ENCODE measurements at places on chromosomes 13 and 19. TPM values are rescaled to one million over a fixed set of nuclear protein-coding genes. Genes with fewer than 3 reads are reported as not detected.

Gene ZNF440
- 21.6 TPM for total RNA-seq

- no peaks in the 10 kb centered on the region for H3K27me3 ChIP-seq
- no peak overlapping the region for H3K4me3 ChIP-seq
- no peak overlapping the region for H3K27ac ChIP-seq
- no peaks in the 10 kb centered on the region for H3K36me3 ChIP-seq
- DNase-seq = no peak
- peaks cover 3% of the 10 kb centered on the region for H3K4me1 ChIP-seq
Observed at GRCh38 chr13:67158903-67159302, 71.2 kb downstream of the PCDH9 start.

Gene RAVER1
- 55.7 TPM for total RNA-seq

- no peak overlapping the region for H3K4me3 ChIP-seq
- no peaks in the 10 kb centered on the region for H3K27me3 ChIP-seq
- no peak overlapping the region for H3K27ac ChIP-seq
- H3K36me3 ChIP-seq = peaks cover 18% of the 10 kb centered on the region
- H3K4me1 ChIP-seq = peaks cover 53% of the 10 kb centered on the region
Observed at GRCh38 chr13:97231118-97231828, 9.1 kb downstream of the MBNL2 start.

DNA sequence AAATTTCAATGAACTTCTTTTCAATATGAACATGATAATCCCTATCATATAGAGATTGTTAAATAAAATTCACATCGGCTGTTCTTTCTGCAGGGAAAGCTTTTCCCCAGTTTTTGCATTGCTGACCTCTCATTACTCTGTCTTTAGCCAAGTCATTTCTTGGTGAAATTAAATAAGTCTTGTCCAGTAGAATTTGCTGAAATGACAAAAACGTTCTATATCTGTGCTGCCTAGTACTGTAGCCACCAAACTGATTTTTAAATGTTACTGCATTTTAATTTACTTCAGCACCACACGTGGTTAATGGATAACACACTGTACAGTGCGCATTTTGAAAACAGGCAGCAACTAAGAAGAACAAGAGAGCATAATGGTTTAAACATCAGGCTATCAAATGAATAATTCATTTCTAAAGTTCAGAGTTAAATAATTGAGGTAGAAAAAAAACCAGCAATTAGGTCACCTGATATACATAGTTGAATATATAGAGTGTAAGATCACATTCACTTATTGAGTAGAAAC lies 178.9 kb downstream of the LIG4 start:
- no peak overlapping the region for H3K27ac ChIP-seq
- no peak overlapping the region for H3K4me3 ChIP-seq
- H3K4me1 ChIP-seq = peaks cover 8% of the 10 kb centered on the region

DNA sequence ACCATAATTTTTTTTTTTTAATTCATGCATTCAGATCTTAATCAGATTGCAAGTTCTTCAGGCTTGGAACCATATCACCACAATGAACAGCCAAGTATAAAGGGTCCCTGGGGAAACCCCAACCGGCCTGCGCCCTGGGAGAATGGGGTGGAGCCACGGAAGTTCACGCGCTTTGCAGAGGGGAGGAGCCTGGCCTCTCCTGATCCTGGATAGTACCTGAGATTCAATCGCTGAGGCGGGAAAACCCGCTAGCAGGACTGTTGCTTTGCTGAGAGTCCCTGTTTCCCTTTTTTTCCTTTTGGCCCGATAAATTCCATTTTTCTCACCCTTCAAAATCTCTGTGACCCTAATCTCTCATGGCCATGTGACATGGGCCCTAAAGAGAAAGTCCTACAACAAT lies 385.1 kb downstream of the IRS2 start:
- H3K4me3 ChIP-seq = no peak overlapping the region
- H3K4me1 ChIP-seq = peaks cover 16% of the 10 kb centered on the region
- H3K27ac ChIP-seq = peak overlapping the region; percentile 12

- DNase-seq = no peak
- H3K27me3 ChIP-seq = no peaks in the 10 kb centered on the region
- H3K36me3 ChIP-seq = peaks cover 2% of the 10 kb centered on the region
- H3K4me1 ChIP-seq = peaks cover 13% of the 10 kb centered on the region
Observed at GRCh38 chr13:89199138-89199537, 1528.0 kb downstream of the SLITRK5 start.

DNA sequence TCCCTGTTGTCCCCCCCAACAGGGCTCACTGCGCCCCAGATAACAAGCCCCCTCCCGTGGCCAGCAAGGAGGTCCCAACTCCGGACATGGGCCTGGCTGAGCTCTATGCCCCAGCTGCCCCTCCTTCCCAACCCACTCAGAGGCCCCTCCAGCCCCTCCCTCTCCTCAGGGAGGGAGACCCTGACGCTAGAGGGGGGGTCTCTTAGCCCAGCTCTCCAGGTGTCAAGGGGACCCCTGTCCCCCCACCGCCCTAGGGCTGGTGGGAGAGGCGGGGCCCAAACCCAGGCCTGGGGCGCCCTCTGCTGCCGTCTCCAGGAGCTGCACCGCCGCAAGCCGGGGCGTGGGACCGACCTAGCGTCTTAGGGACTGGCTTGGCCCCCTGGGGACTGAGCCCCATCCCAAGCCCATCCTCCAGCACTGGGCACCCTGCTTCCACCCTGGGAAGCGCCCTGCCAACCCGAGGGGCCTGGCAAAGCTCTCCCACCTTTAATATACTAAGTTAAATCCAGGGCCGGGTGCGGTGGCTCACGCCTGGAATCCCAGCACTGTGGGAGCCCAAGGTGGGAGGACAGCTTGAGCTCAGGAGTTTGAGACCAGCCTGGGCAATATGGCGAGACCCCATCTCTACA lies 1.4 kb downstream of the GRIN3B start:
- H3K27ac ChIP-seq = no peak overlapping the region
- no peak for DNase-seq
- peaks cover 2% of the 10 kb centered on the region for H3K36me3 ChIP-seq
- peak overlapping the region; percentile 36 for H3K4me3 ChIP-seq
- H3K4me1 ChIP-seq = peaks cover 9% of the 10 kb centered on the region
- H3K27me3 ChIP-seq = peaks cover 61% of the 10 kb centered on the region

DNA sequence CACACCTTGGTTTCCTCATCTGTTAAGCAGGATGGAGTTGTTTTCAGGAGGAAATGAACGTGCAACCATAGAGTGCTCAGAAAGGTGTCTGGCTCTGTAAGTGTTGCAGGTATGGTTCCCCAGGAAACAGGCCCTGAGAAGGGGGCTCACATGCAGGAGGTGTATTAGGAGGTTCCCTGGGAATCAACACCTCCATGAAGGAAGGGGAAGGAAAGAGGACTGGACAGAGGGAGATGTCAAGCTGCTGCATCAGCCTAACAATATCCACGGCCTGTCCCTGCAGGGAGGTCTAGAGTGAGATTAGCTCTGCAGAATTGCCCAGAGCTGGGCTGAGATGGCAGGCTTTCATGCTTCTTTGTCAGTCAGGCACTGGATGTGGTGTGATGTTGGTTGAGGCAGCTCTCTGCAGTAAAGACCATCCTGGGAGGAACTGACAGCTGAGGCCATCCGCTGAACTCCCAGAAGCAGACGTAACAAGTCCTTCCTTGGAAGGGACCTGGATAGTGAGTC lies 373.3 kb downstream of the ZNF536 start:
- H3K4me3 ChIP-seq = no peak overlapping the region
- peaks cover 29% of the 10 kb centered on the region for H3K27me3 ChIP-seq
- no peak for DNase-seq

DNA sequence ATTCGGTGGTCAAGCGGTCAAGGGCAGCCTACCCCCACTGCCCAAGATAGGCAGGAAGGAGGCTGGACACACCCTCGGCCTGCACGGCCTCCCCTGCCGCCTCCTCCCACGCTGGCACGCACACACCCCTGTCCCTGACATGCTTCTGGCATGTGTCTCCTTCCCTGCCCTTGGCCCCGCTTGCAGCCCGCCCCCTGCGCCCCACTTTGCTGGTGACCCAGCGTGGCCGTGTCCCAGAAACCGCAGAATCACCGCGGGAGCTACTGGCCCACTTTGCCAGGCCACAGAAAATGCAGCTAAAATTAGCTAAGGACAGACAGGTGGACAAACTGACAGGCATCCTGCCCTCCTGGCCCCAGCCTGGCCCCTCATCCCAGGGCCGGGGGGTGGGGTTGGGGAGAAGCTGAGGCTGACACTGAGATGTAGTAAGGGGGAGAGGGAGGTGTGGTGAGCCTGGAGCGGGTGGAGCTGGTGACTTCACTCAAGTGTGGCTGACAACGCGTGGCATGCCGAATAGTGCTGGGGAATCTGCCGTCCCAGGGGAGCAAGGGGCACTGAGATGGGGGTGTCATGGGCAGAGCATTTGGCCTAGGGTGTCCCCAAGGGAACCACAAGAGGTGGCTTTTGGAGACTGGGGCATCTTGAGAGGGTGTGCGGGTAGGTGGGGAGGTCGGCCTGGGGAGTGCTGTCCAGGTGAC lies 2.4 kb downstream of the SHANK1 start:
- peaks cover 17% of the 10 kb centered on the region for H3K4me1 ChIP-seq
- no peak overlapping the region for H3K27ac ChIP-seq
- no peaks in the 10 kb centered on the region for H3K36me3 ChIP-seq
- DNase-seq = no peak
- H3K4me3 ChIP-seq = peak overlapping the region; percentile 46

GRCh38 chr13:84574851-84575250 lies 692.6 kb upstream of the SLITRK1 start:
- no peaks in the 10 kb centered on the region for H3K27me3 ChIP-seq
- H3K36me3 ChIP-seq = no peaks in the 10 kb centered on the region
- H3K27ac ChIP-seq = no peak overlapping the region
- H3K4me1 ChIP-seq = peaks cover 10% of the 10 kb centered on the region
- no peak overlapping the region for H3K4me3 ChIP-seq

DNA sequence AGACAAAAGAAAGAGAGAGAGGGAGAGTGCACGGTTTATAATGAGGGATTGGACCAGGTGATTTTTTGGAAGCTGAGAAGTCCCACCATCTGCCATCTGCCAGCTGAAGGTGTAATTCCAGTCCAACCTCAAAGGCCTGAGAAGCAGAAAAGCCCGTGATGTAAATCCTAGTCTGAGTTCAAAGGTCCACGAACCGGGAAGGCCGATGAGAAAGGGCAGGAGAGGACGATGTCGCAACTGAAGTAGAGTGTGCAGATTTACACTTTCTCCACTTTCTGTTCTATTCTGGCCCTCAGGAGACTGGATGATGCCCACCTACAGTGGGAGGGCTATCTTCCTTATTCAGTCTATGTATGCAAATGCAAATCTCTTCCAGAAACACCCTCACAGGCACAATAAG lies 500.0 kb downstream of the DIAPH3 start:
- peaks cover 22% of the 10 kb centered on the region for H3K4me1 ChIP-seq
- H3K27me3 ChIP-seq = peaks cover 5% of the 10 kb centered on the region
- no peak overlapping the region for H3K4me3 ChIP-seq
- H3K27ac ChIP-seq = no peak overlapping the region
- no peak for DNase-seq
- peaks cover 7% of the 10 kb centered on the region for H3K36me3 ChIP-seq

- H3K27me3 ChIP-seq = no peaks in the 10 kb centered on the region
- H3K4me1 ChIP-seq = peaks cover 26% of the 10 kb centered on the region
- H3K36me3 ChIP-seq = peaks cover 16% of the 10 kb centered on the region
- H3K27ac ChIP-seq = peak overlapping the region; percentile 97
- H3K4me3 ChIP-seq = peak overlapping the region; percentile 97
- no peak for DNase-seq
Observed at GRCh38 chr19:49497047-49497788, 984 bp downstream of the RPS11 start.

DNA sequence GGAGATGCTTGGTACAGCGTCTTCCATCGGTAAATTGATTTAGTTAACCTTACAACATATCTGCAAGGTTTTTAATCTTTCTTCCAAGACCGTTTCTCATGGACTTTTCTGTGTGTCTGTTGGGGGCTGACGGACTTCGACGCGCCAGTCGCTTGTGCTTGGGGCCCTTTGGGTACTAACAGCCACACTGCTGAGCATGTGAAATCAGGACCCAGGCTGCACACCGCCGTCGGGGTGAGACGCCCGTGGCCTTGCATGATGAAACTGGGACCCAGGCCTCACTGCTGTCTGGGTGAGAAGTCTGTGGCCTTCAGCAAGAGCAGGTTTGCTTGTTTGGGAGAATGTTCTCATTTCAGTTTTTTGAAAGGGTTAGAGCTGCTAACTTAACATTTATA lies 9.8 kb downstream of the ATP4B start:
- DNase-seq = peak; percentile 10
- no peaks in the 10 kb centered on the region for H3K4me1 ChIP-seq

Gene ZNF610
- total RNA-seq = 14.2 TPM

DNA sequence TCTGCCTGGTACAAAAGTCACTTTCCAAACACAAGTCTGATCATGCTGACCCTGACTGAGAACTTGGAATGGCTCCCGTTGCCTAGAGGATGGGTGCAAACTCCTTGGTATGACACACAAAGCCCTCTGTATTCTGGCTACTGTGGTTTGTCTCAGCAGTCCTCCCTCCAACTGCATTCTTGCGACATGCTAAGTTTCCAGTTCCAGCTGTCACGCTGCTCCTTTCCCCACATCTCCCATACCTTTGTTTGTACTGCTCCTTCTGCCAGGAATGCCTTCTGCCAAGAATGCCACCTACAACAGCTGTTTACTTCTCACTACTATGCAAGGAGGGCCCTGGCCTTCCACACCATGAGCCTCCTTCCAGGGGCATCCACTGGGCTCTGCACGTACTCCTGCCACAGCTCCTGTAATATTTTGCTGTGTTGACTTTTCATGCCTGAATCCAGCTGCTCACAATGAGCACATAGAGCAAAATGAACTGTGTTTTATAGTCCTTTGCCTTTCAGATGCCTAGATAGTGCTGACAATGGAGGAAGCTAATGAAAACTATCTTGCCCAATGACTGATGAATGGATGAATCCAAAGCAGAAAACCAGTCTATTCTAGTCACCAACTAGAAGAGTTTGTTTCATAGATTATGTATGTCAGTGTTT lies 543.7 kb downstream of the EFNB2 start:
- no peak overlapping the region for H3K4me3 ChIP-seq
- peaks cover 31% of the 10 kb centered on the region for H3K4me1 ChIP-seq
- no peak overlapping the region for H3K27ac ChIP-seq
- no peaks in the 10 kb centered on the region for H3K27me3 ChIP-seq
- DNase-seq = no peak

DNA sequence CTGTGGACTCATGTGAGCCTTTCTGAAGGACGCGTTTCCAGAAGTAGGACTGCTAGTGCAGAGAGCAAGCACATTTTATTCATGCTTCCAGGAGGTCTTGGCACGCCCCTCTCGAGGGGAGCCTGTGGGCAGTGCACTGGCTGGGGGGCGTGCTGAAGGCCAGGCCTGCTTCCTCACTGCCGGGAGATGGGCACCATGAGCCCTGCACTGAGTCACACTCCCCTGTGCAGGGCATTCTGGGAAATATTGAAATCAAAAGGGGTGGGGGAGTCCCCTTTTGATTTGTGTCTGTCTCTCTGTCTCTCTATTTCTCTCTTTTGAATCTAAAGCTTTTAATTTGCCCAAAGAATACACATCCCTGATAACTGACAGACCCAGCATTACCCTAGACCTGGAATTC lies 34.0 kb downstream of the DPF1 start:
- no peaks in the 10 kb centered on the region for H3K27me3 ChIP-seq
- peak overlapping the region; percentile 45 for H3K27ac ChIP-seq
- no peak for DNase-seq
- H3K4me1 ChIP-seq = no peaks in the 10 kb centered on the region

Measured in mesothelial cell of epicardium (in vitro differentiated cells).